Left forelimb (tissue), 1 donor: ENCODE measurements at places on chromosomes 16 and 17.
A peak's percentile ranks its signal among the peaks of the same experiment; 100 is the strongest.

- DNase-seq = no peak
These were observed 8.9 kb downstream of the SLC5A11 start for GRCh38 chr16:24854607-24855171.

DNA sequence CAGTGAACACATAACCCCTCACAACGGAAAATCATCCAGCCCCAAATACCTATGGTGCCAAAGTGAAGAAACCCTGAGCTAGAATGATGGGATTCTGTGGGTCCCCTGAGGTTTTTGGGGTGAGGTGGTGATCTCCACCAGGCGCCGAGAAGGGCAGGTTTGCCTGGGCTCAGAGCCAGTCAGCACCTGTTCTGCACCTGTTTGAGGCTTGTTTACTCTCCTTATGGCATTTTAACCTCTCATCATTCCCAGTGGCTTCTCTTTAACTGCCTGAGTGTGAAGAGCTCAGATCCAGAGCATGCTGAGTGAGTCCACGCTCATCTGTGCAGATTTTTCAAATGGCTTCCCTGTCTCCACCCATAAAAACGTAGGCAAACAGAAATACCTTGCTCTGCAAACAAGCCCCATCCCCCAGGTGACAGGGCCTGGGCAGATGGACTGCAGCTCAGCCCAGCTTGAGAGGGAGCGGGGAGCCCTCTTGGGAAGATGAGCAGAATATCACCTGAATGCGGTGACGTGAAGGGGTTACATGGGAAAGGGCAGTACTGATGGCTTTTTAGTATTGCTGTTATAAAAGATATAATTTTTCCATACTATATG lies 40.1 kb upstream of the CLEC19A start:
- no peak for DNase-seq

DNA sequence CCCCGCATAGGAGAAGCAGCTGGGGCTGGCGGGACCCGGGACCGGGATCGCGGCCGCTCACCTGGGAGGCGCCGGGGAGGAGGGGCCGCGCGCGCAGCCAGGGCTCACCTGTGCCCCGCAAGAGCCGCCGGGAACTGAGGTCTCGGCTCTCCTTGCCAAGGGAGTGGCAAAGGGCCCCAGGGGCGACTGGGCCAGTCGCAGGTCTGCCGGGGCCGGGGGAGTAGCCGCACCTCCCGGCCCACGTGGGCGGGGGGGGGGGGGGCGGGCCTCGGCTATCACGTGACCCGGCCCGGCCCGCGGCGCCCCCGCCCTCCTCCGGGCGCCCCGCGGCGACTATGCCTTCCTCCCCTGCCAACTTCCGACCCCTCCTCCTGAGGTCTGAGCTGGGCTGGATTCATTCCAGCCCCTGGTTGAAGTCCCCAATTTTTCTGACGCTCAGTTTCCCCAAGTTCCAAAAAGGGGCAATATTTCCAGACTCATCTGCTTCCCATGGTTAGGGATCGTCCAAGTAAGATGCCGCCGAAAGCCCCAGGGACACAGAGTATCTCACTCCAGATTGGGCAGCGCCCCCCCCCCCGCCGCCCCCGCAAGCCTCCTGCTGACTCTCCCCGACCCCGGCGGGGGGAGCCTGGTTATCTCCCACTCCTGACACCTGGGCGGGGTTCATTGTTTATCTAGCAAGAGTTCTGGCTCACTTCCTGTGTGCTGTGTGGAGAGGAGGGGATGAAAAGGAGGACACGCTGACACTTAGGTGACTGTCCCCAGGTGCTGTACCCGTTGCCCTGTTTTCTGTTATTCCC lies at the start of gene TMC6:
TMC6 (minus strand) TSS at position 205 of the 800 bp plus-strand sequence. CDS start 1,923 bp downstream, outside the sequence.
- DNase-seq = no peak

- peak; percentile 90 for DNase-seq
These were observed 7.0 kb downstream of the MPP2 start for GRCh38 chr17:43900183-43900857.

DNA sequence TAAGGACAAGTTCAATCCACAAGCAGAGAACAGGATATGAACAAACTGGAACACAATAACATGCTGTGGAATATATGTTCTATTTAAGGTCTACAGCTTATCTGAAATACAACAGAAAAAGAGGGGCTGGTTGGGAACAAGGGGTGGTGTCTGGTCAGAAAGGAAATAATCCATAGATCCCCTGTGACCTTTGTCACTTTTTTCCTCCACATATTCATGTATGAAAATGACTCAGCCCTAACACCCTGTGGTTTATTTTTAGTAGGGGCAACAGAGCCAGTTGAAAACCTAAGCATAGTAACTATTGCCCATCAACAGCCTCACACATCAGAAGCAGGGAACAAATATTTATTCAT lies 12.3 kb upstream of the SPAG9 start:
- DNase-seq = no peak

DNA sequence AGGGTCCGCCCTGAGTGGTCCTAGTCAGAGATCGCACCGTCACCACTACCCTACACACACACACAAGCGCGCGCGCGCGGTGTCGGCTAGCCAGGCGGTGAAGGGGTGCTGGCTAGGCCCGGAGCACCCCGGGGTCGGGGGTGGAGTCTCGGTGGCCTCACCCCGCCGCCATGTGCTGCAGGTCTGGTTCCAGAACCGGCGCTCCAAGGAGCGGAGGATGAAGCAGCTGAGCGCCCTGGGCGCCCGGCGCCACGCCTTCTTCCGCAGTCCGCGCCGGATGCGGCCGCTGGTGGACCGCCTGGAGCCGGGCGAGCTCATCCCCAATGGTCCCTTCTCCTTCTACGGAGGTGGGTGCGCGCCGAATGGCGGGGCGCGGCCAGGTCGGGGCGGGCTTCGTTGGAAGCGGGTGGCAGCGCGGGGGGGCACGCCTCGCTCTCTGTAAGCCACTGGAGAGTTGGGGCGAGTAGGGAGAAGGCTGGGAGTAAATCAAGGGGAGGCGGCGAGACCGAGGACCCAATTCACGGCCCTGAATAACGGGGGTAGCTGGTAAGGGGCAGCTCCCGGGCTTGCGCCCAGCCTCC lies 4.8 kb downstream of the LHX1 start:
- no peak for DNase-seq
